ENCODE measurements at places on chromosomes 16 and 17.

DNA sequence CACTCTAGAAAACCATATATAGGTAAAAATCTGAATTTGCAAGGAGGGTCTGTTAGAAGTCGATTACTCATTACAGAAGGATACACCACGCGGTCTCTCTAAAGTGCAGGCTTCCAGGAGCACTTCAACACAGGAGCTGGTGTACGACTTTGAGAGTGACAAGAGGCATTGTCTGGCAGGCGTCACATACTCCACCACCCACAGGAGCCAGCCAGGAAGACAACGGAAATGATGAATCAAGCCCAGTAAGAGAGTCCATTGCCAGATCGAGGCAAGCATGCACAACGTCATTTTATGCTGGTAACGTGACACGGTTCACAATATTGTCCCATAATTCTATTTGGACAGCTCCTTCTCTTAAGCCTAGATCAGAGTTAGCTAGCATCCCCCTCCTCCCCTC, 15.0 kb upstream of the CACNG4 start:
- peaks cover 25% of the 10 kb centered on the region for H3K36me3 ChIP-seq
- no peaks in the 10 kb centered on the region for H3K27me3 ChIP-seq
- H3K4me1 ChIP-seq = peaks cover 72% of the 10 kb centered on the region
- H3K4me3 ChIP-seq = no peak overlapping the region
- H3K27ac ChIP-seq = peak overlapping the region; percentile 92
- DNase-seq = no peak

DNA sequence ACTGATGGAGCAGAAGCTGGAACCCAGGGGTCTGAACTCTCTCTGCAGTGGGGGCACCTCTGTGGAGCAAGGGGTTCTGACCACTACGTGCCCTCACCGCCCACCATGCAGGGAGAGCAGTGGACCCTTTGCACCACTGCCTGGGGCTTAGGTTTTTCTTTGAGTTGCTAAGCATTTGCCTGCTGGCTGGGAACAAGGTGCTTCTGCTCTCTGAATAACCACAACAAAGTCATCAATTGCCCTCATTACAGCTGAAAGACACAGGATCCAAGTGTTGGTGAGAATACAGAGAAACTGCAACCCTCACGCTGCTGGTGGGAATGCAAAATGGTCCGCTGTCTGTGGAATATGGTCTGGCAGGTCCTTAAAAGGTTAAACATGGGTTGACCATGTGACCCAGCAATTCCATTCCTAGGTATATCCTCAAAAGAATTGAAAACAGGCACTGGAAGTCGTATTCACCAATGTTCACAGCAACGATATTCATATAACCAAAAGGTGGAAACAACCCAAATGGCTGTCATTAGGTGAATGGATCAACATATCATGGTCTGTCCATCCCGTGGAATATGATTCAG, 22.8 kb downstream of the NLRC3 start:
- no peaks in the 10 kb centered on the region for H3K4me1 ChIP-seq
- no peak for DNase-seq
- H3K27ac ChIP-seq = no peak overlapping the region
- no peaks in the 10 kb centered on the region for H3K36me3 ChIP-seq
- H3K4me3 ChIP-seq = no peak overlapping the region

DNA sequence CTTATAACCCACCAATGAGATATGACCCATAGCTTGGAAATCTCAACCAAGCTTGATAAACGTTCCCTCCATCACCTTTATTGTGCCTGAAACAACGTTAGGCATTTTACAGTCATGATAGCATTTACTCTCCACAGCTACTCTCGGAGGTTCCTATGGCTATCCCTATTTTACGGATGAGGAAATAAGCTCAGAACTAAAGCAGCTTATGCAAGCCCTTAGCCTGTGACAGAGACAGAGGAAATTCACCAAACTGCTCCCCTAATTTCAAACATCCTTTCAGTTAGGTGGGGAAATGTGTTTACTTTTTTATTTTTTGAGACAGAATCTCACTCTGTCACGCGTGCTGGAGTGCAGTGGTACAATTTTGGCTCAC, 18.7 kb downstream of the DCUN1D3 start:
- DNase-seq = no peak
- H3K4me1 ChIP-seq = peaks cover 62% of the 10 kb centered on the region
- H3K27ac ChIP-seq = peak overlapping the region; percentile 59
- H3K36me3 ChIP-seq = peaks cover 4% of the 10 kb centered on the region
- H3K4me3 ChIP-seq = peak overlapping the region; percentile 25
- no peaks in the 10 kb centered on the region for H3K27me3 ChIP-seq

DNA sequence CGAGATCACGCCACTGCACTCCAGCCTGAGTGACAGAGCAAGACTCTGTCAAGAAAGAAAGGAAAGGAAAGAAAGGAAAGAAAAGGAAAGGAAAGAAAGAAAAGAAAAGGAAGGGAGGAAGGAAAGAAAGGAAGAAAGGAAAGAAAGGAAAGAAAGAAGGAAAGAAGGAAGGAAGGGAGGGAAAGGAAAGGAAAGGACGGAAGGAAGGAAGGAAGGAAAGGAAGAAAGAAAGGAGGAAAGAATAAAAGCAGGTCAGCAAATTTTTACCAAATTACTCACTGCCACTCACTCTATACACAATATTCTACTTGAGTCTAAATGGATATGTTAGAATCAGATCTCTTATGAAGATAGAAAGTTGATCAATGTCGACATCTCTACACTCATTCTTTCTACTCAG, 49.8 kb downstream of the RND2 start:
- no peaks in the 10 kb centered on the region for H3K27me3 ChIP-seq
- peaks cover 10% of the 10 kb centered on the region for H3K36me3 ChIP-seq
- no peaks in the 10 kb centered on the region for H3K4me1 ChIP-seq
- H3K27ac ChIP-seq = no peak overlapping the region
- no peak overlapping the region for H3K4me3 ChIP-seq
- no peak for DNase-seq

DNA sequence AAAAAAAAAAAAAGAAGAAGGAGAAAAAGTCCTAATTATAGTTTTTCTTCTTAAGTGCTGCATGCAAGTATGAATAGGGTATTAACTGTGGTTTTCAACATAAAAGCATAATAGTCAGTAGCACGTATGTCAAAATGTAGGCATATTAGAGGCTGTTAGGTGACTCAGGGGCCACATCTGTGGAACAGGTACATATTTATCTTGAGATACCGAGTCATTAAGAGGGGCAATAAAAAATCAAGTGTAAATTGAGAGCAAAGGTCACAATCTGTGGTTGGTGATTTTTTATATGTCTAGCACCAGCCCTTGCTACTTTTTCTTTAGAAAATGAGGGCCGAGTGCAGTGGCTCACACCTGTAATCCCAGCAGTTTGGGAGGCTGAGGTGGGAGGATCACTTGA, 1113.8 kb upstream of the RBFOX1 start:
- no peak overlapping the region for H3K27ac ChIP-seq
- H3K4me1 ChIP-seq = no peaks in the 10 kb centered on the region
- H3K27me3 ChIP-seq = no peaks in the 10 kb centered on the region

DNA sequence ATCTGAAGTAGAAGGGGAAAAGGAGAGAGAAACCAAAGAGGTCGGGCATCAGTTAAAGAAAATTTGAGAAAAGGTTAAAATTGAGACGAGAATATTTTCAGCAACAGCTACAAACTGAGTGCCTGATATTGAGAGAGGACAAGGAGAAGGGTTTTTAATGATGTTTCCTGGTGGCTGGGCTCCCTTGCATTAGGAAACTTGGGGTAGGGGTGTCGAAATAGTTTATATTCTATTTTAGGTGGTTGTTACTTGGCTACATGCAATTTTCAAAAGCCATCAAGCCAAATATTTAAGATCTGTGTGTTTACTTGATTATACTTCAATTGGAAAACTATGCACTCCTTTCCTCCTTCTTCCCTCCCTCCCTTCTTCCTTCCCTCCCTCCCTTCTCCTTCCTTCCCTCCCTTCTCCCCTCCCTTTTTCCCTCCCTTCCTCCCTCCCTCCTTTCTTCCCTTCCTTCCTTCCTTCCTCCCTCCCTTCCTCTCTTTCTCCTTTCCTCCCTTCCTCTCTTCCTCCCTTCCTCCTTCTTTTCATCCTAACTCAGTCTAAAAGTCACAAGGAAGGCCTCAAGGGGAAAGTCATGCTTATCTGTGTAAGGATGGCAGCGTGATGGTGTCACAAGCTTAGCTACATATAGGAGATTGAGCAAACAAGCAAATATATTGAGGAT, 1.8 kb upstream of the APOH start:
- no peaks in the 10 kb centered on the region for H3K36me3 ChIP-seq
- H3K27ac ChIP-seq = no peak overlapping the region
- no peak for DNase-seq
- no peaks in the 10 kb centered on the region for H3K27me3 ChIP-seq
- H3K4me1 ChIP-seq = peaks cover 27% of the 10 kb centered on the region

DNA sequence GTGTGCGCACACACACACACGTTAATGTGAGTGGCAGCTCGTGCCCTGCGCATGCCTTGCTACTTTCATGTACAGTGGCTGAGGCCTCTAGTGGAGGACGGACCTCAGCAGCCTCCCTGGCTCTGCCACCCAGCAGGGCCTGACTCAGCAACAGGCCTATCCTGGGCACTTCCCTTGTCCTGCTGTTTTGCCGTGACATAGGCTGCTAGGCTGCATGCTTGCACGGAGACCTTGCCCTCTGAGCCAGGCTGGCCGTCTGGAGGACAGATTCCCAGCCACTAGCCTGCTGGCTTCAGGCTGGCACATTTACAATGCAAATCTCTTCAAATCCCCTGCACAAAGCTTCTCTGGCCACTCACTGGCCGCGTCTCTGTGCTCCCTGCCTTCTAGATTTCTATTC, 9.5 kb downstream of the RNF213 start:
- no peaks in the 10 kb centered on the region for H3K4me1 ChIP-seq
- no peaks in the 10 kb centered on the region for H3K27me3 ChIP-seq
- peaks cover 21% of the 10 kb centered on the region for H3K36me3 ChIP-seq
- H3K4me3 ChIP-seq = no peak overlapping the region

- H3K27me3 ChIP-seq = peaks cover 61% of the 10 kb centered on the region
- H3K4me3 ChIP-seq = no peak overlapping the region
- no peaks in the 10 kb centered on the region for H3K4me1 ChIP-seq
- H3K27ac ChIP-seq = no peak overlapping the region
- H3K36me3 ChIP-seq = no peaks in the 10 kb centered on the region
These were observed 144.6 kb downstream of the C16orf95 start for GRCh38 chr16:87172632-87173031.

- H3K36me3 ChIP-seq = peaks cover 45% of the 10 kb centered on the region
- peaks cover 16% of the 10 kb centered on the region for H3K4me1 ChIP-seq
- H3K27me3 ChIP-seq = no peaks in the 10 kb centered on the region
These were observed 10.2 kb upstream of the HOXB9 start for GRCh38 chr17:48636177-48637018.

DNA sequence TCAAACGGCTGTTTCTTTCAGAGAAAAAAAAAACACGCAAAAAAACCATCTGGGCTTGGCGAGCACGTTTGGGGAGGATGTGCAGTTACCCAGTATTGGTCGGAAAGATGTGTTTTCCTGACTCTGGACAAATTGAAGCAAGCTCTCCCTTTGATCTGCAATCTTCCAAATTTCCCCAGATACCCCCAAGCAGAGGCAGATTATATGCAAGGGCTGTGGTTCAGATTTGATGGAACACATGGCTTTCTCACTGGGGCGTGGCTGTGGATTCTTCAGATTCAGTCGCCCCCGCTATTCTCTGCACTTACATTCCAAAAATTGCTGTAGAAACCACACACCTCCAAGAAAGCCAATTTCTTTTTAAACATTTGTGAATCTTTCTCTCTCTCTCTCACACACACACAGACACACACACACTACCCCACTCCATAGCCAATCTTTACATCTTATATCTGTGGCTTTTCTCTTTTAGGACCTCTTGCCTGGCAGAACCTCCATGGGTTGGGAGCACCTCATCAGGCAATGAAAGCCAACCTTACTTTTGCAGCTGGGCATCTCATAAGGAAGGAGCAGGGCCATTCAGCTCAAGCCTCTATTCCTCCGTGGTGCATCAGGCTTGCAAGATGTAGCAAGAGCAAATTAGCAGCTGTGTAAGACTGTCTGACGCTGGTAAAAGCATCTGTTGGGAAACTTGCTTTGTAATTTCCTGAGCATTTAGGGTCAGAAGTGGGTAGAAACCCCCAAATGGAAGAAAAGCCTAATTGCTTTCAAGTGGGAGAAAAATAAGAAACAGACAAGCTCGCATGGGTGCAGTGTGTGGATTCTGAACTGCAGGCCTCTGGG, 103.9 kb upstream of the FAM20A start:
- no peaks in the 10 kb centered on the region for H3K4me1 ChIP-seq
- peaks cover 30% of the 10 kb centered on the region for H3K27me3 ChIP-seq
- no peak for DNase-seq
- H3K27ac ChIP-seq = no peak overlapping the region
- H3K36me3 ChIP-seq = no peaks in the 10 kb centered on the region

- peak overlapping the region; percentile 72 for H3K27ac ChIP-seq
- no peaks in the 10 kb centered on the region for H3K27me3 ChIP-seq
- H3K4me1 ChIP-seq = peaks cover 21% of the 10 kb centered on the region
- H3K36me3 ChIP-seq = peaks cover 10% of the 10 kb centered on the region
These were observed 207.4 kb downstream of the TANC2 start for GRCh38 chr17:63173450-63173849.

DNA sequence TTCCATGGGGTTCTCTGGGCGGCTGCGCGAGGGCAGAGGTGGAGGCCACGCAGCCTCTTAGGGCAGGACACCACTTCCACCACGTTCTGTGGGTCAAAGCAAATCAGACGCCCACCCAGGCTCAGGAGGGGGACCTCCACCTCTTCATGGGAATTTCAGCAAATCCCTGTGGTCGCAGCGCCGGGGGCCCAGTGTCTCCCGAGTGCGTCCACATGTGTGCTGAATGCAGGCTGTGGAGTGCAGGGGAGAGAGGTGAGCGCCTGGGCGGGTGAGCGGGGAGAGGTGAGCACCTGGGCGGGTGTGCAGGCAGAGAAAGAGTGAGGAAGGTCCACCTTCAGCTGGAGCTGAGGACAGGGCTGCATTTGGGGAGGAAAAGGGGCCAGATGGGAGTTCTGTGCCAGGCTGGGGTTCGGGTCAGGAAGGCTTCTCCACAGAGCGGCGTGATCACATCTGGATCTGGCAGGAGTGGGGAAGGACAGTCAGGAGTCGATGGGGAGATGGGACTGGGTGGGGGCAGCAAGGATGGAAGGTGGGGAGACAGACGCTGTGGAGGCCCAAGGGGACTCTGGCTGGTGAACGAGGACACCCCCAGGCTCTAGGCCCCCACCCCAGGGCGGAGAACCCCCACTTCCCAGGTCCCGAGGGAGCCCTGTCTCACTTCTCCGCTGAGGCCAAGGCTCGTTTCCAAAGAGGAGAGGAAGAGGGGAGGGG, 36.8 kb upstream of the CBFA2T3 start:
- H3K36me3 ChIP-seq = no peaks in the 10 kb centered on the region
- H3K27me3 ChIP-seq = peaks cover 71% of the 10 kb centered on the region
- DNase-seq = no peak
- H3K4me3 ChIP-seq = no peak overlapping the region
- no peaks in the 10 kb centered on the region for H3K4me1 ChIP-seq

DNA sequence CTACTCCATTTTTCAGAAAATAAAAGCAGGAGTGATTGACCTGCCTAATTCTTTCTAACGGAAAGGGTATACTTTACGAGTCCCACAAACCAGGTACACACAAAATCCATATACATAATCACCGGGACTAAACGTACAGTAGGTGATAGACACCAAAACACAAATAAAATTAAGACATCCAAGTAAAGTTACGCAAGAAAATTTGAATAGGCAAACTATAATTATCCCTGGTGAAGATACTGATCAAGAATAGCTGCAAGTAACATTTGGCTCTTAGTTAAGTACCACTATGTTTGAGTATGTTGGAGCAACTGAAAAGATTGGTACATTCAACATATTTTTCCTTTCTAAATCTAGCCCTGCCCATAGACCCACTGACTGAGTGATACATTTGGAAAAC, 1.7 kb downstream of the HELZ start:
- no peaks in the 10 kb centered on the region for H3K27me3 ChIP-seq
- H3K4me3 ChIP-seq = peak overlapping the region; percentile 84
- H3K4me1 ChIP-seq = peaks cover 43% of the 10 kb centered on the region
- no peak for DNase-seq
- peak overlapping the region; percentile 58 for H3K27ac ChIP-seq
- peaks cover 49% of the 10 kb centered on the region for H3K36me3 ChIP-seq

GRCh38 chr16:81693744-81694303, 85.3 kb upstream of the PLCG2 start:
- H3K36me3 ChIP-seq = peaks cover 24% of the 10 kb centered on the region
- H3K27ac ChIP-seq = no peak overlapping the region
- no peak overlapping the region for H3K4me3 ChIP-seq
